ENCODE measurements at places on chromosomes 4 and X.
A peak's percentile ranks its signal among the peaks of the same experiment; 100 is the strongest.

DNA sequence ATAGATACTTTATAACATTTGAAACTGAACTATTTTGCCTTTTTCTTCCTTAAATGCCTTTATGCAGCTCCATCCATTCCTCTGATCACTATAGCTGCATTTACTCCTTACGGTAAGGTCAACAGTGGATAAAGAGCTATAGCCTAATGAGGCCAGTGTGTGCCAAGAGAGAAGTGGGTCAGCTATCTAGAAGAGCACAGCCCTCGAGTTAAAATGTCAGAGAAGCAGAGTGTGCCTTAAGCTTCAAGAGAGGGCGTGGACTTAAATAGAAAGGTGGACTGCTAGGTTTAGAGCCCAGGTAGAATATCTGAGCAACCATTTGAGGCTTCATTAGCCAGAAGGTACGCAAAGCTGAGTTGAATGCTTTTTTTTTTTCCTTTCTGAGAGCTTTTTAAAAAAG lies 347.4 kb downstream of the BMPR1B start:
- DNase-seq, result no peak

- no peak for DNase-seq
These were observed 32.7 kb downstream of the NLGN3 start for GRCh38 chrX:71177327-71177726.

DNA sequence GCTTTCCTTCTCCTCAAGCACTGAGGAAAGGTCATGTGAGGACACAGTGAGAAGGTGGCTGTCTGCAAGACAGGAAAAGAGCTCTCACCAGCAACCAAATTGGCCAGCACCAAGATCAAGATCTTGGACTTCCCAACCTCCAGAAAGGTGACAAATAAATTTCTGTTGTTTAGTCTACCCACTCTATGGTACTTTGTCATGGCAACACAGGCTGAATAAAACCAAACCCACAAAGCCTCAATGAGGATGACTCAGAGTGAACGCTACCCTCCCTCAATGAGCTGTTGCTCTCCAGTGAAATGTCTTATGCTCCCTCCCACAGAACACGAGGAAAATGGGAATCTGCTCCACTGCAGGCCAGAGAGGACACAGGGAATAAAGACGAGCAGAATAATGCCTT lies 244.1 kb downstream of the RAB28 start:
- DNase-seq, result peak; percentile 41

DNA sequence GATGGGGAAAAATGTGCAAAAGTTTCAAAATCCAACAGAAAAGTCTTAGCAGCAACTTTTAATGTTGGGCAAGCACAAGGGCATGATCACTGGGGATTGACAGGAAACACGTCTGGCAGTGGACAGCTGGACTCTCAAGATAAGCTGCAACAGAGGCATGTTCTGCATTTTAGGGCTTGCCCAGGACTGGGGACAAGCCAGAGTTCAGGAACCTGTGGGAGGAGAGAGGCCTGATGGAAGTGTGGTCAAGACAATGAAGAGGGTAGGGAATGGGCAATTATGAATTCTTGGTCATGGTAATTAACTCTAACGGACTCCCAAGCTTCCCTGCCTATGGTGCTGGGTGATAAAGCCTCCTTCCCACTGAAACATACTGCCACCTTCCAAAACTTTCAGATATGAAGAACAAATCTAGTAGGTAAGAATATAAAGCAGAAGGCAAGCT lies 48.4 kb downstream of the ANXA3 start:
- no peak for DNase-seq

DNA sequence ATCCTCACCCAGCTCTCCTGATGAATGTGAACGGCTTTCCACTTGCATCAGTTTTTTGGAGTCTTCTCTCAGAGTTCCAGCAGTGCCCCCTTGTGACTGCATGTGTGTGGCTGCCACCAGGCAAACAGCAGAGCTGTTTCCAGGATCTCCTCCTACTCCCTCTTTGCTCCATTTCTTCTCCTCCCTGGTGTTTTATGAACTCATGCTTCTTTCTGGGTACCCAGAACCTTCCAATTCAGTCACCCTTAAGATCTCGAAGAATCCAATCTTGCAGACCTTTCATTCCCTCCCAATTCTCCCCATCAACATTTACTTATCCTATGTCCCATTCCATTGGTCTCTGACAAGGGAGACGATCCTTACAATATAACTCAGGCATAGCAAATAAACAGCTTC lies 6.8 kb upstream of the TCEANC start:
- peak; percentile 64 for DNase-seq

DNA sequence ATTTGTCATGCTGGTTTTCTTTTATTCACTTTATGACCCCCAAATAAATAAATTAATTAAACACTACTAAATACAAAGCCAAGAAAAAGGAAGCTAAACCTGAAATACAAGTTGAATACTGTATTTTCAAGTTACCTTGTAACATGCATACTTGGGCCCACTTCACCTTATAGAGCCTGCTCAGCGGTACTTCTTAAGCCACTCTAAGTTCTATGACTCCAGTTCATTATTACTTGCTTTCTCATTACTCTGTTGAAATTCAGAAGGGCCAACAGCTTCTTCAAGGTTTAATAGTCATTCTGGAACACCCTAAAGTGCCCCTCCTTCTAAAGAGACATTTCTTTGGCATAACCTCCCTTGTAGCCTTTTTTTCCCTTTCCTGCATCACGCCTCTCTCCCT lies 844.5 kb downstream of the RPA4 start:
- DNase-seq, result no peak

- no peak for DNase-seq
These were observed 647.7 kb downstream of the SPRY1 start for GRCh38 chr4:124044330-124044729.

- DNase-seq, result no peak
These were observed 83.2 kb upstream of the ARHGAP24 start for GRCh38 chr4:85391589-85392410.

- DNase-seq, result peak; percentile 33
These were observed 62.9 kb upstream of the UGT8 start for GRCh38 chr4:114535725-114536124.

GRCh38 chr4:123073650-123074049 lies 151.3 kb upstream of the NUDT6 start:
- no peak for DNase-seq

DNA sequence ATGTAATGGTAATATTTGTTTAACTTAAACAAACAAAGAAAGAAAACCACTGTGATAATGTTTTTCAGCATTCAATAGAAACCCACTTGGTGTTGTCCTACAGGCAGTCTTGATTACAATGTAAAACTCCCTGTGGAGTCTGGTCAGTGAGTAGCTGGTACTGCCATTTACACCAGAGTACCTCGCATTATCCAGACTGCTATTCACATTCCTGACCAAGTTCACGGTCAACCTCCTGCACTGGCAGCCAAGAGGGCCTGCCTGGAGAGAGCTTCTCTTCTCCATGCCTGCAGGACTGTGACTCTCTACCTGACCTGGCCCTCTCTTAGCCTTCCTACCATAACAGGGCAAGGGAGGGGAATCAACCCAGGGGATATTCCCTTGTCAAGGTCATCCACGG lies 2.9 kb upstream of the LONRF3 start:
- no peak for DNase-seq

GRCh38 chr4:83905952-83906351 lies 370.0 kb downstream of the GPAT3 start:
- peak; percentile 6 for DNase-seq

- DNase-seq, result no peak
These were observed 1061.9 kb downstream of the FSTL5 start for GRCh38 chr4:161101881-161102280.

GRCh38 chr4:5894266-5894665 lies 1.4 kb upstream of the CRMP1 start:
- DNase-seq, result no peak

GRCh38 chr4:163462556-163462955 lies 11.0 kb downstream of the TKTL2 start:
- no peak for DNase-seq

GRCh38 chrX:118633530-118633929 lies 93.9 kb upstream of the IL13RA1 start:
- DNase-seq, result no peak

DNA sequence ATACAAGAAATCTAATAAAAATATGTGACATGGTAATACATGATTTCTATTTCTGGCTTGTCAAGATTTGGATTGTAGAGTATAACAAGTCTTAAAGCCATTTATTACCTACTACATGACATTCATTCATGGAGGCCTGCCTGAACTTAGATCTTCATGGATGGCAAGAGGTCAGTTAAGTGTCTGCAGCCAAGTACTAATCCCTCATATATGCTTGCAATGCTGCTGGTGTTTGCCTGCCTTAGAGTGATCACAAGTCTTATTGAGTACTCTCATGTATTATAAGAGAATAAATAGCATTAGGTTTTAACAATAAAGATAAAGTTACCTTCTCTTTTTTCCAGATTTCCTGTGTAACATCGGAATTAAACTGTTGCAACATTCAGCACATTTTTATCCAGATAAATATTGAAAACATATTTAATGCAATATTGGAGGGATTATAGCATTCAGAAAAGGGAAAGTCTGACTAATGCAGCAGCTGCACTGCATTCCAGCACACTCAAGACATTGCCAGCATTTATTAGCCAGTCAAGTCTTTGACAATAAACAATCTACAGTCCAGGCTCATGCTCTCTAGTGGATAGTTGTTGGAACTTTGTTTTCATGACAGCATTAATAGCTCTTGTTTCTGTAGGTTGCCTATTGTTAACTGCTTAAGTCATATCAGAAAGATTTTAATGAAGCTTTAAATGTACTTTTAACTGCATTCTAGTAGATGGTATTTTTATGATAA lies 737.1 kb downstream of the FAT4 start:
- DNase-seq, result no peak

DNA sequence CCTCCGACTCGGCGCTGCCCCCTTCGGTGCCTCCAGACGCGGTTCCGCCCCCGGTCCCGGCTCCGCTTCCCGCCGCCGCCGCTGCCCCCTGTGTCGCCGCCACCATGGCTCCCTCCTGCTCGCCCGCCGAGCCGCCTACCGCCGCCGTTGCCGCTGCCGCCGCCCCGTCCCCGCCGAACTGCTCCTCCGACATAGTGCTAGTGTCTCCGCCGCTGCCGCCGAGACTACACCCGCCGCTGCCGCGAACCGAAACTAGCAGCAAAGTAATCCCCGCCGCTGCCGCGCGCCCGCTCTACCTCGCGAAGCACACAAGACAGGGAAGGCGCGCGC lies 340 bp downstream of the HNRNPD start:
- no peak for DNase-seq

- DNase-seq, result no peak
These were observed 202.0 kb downstream of the RRAGB start for GRCh38 chrX:55919367-55920221.

GRCh38 chrX:119758731-119759247 lies 401 bp downstream of the SOWAHD start:
- DNase-seq, result peak; percentile 28

- no peak for DNase-seq
These were observed 14.6 kb upstream of the MSANTD1 start for GRCh38 chr4:3234171-3235029.

- no peak for DNase-seq
These were observed 27.9 kb upstream of the PRPS1 start for GRCh38 chrX:107600366-107600765.

DNA sequence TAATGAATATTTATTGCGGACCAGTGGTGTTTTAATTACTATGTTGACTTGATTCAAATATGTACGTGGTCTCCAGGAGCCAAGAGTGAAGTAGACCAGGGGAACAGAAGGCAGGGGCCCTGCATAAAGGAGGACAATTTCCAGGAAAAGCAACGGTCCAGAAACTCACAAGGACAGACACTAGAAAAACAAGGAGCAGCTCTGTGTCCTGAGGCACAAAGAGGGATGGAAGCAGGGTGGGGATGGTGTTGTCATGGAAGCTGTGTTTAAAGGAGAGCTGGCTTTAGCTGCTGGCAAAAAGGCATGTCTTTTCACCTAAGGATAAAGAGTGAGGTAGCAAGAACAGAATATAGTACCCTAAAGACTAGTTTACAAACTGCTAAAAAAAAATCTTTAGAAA lies 254.1 kb upstream of the TENM3 start:
- no peak for DNase-seq
